ENCODE measurements at places on chromosomes 4 and X. TPM values are rescaled to one million over a fixed set of nuclear protein-coding genes. Genes with fewer than 3 reads are reported as not detected.

DNA sequence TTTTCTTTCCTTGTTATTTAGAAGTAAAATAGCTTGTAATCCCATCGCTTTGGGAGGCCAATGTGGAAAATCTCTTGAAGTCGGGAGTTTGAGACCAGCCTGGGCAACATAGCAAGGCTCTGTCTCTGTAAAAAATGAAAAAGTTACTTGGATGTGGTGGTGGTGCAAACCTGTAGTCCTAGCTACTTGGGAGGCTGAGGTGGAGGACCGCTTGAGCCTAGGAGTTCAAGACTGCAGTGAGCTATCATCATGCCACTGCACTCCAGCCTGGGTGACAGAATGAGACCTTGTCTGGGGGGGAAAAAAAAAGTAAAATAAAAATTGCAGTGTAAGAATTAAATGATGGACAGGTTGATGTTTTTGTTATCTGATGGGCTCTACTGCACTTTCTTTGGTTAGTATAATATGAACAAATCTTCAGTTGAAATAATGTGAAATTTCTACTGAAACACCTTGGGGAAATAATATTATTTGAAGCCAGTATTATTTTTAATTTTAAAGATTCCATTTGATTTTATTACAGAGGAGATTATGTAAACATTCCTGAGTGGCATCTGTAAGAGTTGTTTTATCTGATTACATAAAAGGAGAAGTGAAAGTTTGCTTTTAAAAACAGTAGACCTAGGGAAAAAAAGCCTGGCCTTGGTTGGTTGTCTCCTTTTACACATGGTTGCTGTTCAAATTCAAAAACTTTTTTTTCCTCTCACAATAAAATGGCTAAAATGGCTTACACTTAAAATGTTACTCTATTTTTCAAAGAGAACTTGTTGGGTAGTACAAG, 10.5 kb upstream of the NDUFC1 start:
- no peak for DNase-seq

DNA sequence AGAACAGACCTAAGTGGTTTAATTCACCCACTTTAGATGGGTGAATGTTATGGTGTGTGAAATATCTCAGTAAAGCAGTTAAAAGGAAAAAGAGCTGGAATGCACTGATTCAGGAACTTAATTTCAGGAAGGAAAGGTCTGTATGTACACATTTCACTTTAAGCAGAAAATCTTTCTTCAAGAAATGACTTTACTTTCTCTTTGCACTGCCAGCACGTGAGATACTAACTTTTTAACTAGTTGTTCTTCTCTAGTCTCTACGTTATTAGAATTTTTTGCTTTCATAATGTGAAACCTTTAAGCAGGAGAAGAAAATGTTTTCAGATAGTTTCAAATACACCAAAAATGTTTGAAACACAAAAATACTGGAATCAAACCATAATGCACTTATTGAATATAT, 18.8 kb downstream of the C4orf46 start:
- no peak for DNase-seq

Gene SLIT2
- 6.0 TPM for total RNA-seq

GRCh38 chrX:40076750-40077575, 20.8 kb downstream of the BCOR start:
- DNase-seq = no peak

Gene HTT
- total RNA-seq = 20.0 TPM

- DNase-seq = no peak
These were observed 36.6 kb upstream of the BTC start for GRCh38 chr4:74830928-74831327.

GRCh38 chrX:72663737-72664136, 50.4 kb downstream of the PHKA1 start:
- DNase-seq = no peak

- DNase-seq = no peak
These were observed 136.4 kb upstream of the NDST4 start for GRCh38 chr4:115249808-115250207.

- DNase-seq = no peak
These were observed 31.9 kb downstream of the CASP6 start for GRCh38 chr4:109671350-109671749.

Gene COL4A6
- 9.8 TPM for total RNA-seq

Gene CEP135
- 2.5 TPM for total RNA-seq

Gene PDZD4
- 4.5 TPM for total RNA-seq

GRCh38 chr4:6106156-6106555, 87.9 kb upstream of the C4orf50 start:
- no peak for DNase-seq

DNA sequence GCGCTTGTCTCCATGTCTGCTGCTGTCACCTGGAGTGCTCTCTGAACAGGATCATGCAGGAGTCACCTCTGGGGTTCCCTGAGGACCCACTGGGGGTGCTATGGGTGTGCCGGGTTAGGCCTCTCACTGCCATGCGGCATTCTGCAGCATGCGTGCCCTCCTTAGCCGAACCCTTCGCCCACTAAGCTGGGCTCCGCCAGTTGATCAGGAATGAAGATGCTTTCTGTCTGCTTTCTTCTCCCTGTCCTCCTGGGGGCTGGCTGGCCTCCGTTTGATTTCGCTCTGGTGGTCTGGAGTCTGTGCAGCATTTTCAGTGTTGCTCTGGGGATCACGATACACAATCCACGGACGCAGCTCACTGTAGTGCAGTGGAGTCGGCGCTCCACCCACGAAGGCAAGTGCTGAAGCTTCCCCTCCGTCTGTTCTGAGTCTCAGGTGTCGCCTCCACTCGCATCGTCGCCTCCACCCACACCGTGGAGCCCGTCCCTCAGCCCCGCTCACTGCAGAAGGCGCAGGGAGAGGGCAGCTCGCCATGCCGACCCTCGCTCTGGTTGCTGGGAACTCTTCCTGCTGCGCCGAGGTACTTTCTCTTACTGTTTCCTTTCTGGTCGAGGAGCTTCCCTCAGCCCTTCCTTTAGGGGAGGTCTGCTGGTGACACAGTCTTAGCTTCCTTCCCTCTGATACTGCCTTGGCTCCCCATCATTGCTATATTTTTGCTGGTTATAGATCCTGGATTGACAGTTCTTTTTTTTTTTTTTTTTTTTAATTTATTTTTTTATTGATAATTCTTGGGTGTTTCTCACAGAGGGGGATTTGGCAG, 29.2 kb downstream of the LETM1 start:
- no peak for DNase-seq

- DNase-seq = no peak
These were observed 370.4 kb upstream of the CPEB2 start for GRCh38 chr4:14631806-14632440.

- DNase-seq = no peak
These were observed 9.5 kb upstream of the HPGDS start for GRCh38 chr4:94352163-94352562.

DNA sequence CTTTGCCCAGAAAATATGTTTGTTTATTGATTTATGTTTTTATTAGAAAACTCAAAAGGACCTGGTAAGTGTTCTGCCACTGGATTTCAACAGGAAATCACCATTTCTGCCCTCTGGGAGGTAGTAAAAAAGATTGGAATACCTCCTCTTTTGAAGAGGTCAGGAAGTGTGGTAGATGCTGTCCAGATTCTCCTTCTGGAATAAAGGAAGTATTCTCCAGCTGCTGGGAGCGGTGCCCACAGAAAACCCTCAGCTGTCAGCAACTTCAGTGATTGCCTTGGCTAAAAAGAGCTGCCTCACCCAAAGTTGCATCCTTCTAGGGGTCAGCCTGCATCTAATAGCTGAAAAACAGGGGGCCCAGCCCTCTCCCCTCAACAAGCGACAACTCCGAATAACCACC, 13.8 kb upstream of the ZNF674 start:
- DNase-seq = peak; percentile 24

DNA sequence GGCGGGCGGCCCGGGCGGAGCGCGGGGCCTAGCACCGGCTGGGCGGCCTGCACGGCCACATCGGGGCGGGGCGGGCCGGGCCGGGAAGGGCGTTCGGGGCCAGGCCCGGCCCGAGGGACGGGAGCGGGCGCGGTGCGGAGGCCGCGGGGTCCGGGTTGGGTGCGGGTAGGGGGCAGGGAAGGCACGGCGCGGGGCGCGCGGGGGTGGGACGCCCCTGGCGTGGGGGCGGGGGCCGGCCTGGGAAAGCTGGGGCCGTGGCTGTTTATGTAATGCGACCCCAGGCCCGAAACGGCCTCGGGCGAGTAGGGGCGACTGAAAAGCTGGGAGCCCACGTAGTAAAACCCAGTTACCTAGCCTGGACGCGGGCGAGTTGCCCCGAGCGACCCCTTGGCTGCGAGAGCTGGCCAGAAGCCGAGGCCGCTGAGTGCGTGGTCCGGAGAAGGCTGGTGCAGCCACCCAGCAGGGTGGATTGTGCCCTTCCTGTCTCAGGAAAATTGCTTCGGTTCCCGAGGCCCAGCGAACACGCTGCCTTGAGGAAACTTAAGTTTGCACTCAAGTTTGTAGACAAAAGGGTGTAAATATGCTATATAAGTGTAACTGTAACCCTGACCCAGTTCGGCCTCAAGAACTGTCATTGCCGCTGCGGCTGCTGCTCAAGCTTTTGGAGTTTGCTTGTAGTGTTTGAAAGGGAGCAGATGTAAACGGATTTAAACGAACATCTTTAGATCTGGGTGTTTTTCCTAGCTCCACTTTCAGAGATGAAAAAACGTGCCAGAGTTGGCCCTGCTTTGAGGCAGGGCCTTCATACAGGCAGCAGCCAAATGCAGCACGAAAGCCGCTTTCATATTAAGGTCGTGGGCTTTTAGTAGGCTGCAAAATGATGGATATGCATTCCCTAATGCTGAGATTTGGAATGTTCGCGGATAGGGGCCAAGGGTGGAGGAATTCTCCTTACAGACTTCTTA, 674 bp downstream of the SEC24B start:
- DNase-seq = peak; percentile 44

DNA sequence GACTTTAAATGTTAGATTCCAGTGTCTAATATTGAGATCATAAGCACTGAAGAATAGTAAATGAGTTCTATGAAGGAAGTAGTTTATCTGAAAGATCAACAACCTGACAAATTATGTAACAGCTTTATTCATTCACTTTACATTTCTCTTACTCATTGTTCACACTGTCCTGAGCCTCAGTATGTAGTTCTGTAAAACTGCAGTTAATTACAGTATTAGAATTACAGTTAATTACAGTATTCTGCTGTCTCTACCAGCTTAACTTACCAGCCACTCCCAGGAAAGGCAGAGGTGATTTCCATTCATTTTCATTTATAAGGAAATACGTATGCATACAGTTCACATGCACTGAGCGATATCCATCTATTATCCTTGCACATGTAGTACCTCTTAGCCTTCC, 32.7 kb downstream of the NFKB1 start:
- no peak for DNase-seq

DNA sequence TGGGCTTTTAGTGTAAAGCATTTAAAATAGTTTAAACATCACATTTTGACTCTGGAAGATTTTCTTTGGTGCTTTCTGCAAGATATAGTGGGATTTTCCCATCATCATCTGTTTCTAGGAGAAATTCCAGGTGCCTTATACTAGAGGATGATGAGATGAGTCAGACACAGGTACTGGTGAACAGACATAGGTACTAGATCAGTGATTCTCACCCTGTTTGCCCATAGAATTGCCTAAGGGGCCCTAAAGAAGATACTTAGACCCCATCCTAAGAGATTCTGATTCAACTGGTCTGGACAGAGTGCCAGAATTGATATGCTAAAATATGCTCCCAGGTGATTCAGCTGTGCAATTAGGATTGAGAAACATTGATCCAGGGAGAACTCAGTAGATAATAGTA, 9.7 kb downstream of the TSPAN7 start:
- DNase-seq = no peak

DNA sequence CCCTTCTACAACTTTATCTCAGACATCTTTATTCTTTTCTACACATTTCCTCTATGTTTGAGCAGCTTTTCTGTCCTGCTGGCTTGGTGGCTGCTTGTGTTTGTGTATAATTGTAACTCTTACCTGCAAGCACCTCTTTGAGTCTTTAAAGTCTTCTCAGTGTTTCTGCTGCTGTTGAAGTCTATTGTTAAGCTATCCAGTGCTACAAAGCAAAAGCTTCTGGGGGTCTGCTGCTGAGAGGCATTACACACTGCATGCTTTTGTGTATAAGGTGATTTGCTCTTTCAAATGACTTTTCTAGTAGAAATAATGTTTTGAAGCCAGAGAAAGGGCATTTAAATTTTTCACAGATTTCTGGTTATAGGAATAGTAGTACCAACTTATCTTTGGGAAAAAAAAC, 241.8 kb downstream of the DTHD1 start:
- no peak for DNase-seq

GRCh38 chrX:140467211-140467610, 37.7 kb downstream of the SOX3 start:
- no peak for DNase-seq
